ENCODE measurements at places on chromosomes 11 and 22. TPM values are rescaled to one million over a fixed set of nuclear protein-coding genes. Genes with fewer than 3 reads are reported as not detected.

TSPAN4 gene
- 145 TPM for polyA plus RNA-seq

GRCh38 chr22:46001426-46002106, 24.6 kb upstream of the WNT7B start:
- no peak for DNase-seq

GRCh38 chr11:13486926-13487660, 8.7 kb downstream of the PTH start:
- no peak for DNase-seq

GRCh38 chr11:132050577-132051165, 680.3 kb downstream of the NTM start:
- no peak for DNase-seq

Data from BJ (cell line).